ENCODE measurements at places on chromosomes 2 and 18. TPM values are rescaled to one million over a fixed set of nuclear protein-coding genes. Genes with fewer than 3 reads are reported as not detected.

DNA sequence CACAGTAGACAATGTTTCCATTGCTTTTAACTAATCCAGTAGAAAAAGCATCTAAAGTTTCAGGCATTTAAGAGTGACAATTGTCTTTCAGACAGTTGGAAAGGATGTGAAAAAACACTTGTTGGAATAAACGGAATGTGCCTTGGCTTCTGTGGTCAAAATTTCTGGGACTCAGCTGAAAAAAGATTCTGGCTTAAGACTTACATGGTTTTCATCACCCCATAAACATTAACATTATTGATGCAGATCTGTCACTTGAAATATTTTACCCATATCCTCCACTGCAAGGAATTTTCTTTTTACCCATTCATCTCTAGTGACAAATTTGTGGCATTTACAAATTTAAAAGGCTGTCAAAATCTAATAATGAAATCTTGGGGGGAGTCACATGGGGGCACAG lies 166.0 kb downstream of the SRBD1 start:
- DNase-seq, result no peak

DNA sequence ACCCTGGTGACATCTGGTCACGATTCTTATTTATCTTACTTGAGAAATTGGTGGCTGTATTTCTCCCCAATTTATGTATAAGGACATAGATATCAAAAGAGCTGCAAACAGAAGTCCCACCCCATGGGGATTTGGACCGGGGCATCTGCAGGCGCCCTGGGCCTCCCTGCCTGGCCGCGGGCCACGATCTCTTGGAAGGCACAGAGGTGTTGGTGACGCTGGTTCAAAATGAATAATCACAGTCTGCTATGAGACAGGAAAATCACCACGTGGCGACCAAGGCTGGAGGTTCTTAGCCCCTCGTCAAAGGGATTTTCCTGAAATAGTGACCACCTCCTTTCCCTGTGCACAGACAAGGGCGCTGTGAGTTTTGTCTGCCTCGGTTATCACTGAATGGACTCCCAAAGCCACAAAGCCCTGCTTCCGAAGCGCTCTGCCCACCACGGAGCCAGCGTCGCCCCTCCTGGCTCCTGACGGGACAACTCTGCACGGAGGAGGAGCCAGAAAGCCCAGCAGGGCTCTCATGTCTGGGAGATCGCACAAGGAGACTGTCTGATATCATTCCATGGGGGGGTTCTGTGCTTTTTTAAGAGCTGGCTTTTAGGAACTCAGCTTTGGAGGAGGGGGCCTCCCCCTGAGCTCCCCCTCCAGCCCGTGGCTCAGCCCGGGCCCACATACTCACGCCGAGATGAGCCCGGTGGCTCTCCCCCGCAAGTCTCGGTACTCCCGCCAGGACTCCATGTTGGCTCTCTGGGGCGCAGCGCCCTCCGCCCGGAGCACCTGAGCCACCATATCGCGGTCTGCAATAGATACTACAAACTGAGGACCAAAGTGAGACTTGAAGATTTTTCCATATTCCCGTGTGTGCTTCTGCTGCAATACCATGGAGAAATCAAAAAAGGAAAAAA lies 14.6 kb downstream of the CYP27C1 start:
- DNase-seq, result no peak

- DNase-seq, result no peak
These were observed 195.6 kb upstream of the POU3F3 start for GRCh38 chr2:104658144-104658835.

LHCGR gene
- 3.4 TPM for polyA plus RNA-seq
